ENCODE measurements at places on chromosomes 1 and 21.

DNA sequence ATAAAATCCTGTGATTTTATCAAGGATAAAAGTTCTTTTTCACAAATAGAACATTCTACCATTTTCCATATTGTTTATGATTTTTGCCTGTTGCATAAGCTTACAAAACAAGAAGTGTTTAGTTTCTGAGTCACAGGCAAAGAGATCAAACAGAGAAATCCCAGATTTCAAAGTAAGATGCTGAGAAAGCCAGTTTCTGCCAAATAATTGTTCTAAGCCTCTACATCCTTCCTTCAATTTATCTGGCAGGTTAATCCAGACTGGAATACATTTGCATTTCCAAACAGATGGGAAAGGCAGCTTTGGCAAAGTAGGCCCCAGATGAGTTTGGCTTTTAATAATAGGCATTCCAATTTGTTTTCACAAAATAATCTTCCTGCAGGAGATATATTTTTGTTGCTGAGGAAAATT is 2.5 kb downstream of the SLC1A7 start:
- no peak for DNase-seq

DNA sequence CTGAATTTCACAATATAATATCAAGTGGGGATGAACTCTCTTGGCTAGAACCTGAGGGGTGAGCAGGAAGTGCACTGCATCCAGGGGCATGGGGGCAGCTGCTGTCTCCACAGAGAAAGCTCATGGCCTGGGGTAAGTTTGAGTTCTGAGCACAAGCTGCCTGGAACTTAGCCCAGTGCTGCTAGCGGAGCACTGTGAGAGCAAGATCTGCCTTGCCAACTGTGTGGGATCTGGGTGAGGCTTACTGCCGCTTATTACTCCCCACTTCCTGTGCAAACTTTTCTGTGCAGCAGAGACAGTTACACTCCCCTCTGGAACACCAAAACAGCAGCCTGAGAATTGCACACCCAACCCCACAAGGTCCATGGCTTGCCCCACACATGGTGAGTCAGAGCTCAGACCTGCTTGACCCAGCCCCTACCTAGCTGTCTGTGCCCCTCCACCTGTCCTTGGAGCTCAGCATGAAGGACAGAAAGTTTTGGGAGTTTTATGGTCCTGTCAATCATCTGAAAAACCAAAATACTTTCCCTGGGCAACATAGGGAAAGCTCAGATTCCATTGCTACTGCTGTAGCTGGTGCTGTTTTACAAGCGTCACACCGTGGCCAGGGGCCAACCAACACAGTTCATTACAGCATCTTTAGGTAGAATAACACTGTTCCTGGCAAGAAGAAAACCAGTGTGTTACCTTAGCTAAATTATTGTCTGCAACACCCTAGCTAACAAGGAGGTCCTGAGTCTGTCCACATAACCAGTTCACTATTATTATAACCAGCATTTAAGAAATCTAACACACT is 762.1 kb upstream of the NEGR1 start:
- no peak for DNase-seq

DNA sequence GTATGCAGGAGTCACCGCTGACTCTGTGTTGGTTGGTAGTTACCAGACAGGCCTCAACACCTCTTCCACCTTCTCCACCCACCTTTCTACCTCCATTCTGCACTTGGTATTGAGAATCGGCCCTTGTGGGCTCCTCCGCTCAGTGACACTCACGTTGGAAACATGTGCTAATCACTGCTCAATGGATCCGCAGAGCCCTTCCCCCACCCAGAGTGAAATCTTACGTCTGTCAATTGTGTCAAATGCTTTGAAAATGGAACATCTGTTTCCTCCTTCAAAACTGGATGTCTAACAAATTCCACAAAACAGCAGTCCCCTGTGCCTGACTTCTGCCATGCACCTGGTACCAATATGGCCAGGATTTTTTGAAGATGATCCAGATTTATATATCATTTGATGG is 65.5 kb upstream of the NRIP1 start:
- no peak for DNase-seq

DNA sequence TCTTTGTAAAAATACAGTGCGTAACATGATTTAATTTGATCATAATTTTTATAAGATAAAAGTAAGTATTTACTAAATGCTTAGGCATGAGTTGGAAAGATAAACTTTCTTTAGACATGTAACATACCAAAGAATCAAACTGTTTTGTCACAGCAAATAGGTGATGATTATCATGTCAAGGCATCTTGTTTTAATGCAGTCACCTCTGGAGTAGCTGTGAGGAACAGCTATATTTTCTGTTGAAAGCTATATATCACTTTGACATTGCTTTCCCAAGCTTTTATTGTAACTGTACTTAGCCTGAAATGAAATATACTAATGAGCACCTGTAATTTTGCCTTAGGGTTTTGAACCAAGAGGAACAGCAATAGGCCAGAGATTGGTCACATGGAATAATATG is 151.9 kb downstream of the TLR5 start:
- DNase-seq, result no peak

DNA sequence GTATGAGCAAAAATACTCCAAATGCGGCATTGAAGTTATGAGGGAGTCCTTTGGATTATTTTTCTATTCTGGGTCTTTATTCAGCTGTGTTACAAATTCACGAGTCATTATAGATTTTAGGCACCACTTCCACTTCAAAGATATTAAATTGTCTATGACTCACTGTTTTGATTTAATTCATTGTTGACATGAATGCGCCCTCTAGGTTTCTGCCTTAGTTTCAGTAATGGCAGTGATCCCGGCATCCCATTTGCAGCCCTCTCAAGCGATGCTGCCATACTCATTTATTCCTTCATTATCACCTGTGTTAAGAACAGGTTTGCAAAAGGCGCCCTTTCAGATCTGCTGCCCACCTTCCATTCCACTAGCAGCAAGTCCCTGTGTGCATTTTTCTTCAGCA is 14.0 kb downstream of the RSPO1 start:
- DNase-seq, result no peak

- DNase-seq, result no peak
Measured at GRCh38 chr1:66214901-66215300, 319.1 kb upstream of the SGIP1 start.

DNA sequence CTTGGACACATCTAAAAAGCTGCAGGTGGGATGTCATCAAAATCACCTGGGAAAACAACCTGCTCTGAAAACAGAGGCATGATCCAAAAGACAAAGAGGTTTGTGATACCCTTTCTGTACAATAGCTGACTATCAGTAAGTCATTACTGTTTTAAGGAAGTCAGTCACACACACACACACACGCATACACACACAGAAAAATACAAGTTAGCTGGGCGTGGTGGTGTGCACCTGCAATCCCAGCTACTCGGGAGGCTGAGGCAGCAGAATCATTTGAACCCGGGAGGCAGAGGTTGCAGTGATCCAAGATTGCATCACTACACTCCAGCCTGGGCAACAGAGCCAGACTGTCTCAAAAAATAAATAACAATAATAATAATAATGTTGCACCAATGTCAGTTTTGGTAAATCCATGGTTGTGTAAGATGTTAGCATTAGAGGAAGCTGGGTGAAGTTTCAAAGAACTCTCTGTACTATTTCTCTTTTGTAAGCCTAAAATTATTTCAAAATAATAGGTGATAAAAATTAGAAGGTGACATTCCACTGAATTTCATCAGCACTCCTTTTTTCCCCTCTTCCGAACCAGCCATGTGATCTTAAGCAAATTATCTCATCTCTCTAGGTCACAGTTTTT is 9.9 kb upstream of the HLCS start:
- no peak for DNase-seq

DNA sequence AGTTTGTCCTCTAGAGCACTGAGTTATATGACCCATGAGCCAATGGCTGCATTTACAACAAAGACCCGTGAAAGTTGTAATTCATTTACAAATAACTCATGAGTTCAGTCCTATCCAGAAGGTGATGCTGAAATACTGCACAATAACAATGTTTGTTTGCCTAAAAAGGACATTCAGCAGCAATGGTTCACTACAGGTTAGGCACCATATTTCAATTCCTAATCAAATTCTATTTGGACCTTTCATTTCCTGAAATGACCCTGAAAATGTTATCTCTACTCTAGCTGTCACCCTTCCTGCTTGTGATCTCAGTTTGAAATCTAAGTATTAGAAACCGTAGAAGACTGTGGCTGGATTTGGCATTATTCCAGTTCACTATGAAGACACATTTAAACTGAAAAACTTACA is 191.2 kb upstream of the SAMSN1 start:
- no peak for DNase-seq

DNA sequence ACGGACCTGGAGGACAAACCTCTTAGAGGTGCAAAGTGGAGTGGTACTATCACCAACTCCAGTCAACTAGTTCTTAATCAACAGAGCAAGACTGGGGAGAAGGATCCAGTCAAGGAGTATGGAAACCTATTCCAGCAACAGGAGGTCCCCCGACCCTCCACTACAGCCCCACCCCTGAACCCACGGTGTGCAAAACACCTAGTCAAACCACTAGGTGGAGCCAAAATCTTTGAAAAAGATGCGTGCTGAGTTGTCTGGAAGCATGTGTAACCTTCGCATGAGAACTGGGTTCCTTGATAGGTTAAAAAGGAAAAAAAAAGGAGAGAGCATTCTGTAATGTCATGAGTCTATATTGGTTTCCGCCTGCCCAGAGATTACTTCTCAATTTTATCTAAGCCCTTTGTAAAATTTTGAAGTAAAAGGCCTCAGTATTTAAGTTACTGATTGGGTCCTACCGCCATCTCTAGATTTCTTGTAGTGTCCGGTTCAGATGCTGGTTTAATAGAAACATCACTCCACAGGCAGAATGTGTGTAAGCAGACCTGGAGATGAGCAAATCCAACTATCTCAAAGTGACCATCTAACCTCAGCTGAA is 81.9 kb upstream of the HAO2 start:
- DNase-seq, result no peak

DNA sequence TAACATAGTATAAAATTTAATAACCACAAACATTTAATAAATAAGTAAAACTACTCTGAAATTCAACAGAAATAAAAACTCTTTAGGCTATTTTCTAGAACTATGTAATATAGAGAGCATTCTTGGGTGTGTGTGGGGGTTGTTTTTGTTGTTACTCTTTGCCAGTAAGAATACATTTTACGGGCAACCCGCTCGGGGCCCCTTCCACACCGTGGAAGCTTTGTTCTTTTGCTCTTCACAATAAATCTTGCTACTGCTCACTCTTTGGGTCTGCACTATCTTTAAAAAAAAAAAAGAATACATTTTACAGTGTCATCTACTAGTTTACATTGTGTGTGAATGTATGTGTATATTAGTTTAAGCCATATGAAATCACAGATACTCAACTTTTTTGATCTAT is 16.0 kb upstream of the GIPC2 start:
- no peak for DNase-seq

- DNase-seq, result no peak
Measured at GRCh38 chr21:22456241-22456640, 1458.0 kb downstream of the NCAM2 start.

DNA sequence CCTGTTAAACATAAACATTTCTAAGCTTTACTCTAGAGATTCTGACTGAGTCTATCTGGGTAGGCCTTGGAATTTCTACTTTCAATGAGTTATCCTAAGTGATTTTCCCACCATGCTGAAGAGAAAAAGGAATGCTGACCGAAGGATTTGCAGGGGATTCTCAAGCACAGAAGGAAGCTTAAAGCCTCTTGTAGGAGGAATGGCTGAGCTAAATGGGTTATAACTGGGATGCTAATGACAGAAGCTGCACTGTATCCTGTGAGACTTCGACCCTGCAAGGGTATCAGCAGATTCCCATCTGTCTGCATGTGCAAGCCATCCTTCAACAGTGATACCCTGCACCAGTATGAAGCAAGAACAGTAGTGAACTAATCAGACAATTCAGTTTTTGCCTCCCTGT is 35.4 kb downstream of the SLC35D1 start:
- DNase-seq, result no peak

DNA sequence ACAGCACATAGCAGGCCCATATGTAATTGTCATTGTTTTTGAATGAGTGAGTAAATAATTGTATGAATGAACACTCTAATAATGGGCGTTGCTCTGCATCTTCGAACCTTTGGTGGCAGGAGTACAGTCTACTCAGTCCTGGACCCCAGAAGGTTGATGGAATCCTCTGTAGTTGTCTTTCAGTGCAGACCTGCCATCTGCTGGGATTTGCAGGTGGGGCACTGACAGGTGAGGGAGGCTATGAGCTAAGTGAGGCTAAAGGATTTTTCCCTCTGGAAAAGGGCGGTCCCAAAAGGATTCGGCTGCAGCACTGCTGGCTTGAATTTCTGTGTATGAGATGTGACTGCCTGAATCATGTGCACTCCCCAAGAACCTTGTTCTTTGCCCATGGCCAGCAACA is 53.4 kb downstream of the PLXNA2 start:
- no peak for DNase-seq

GRCh38 chr1:3902571-3903091 is 2.6 kb upstream of the C1orf174 start:
- no peak for DNase-seq

- no peak for DNase-seq
Measured at GRCh38 chr21:42903817-42904216, 10.7 kb downstream of the NDUFV3 start.

GRCh38 chr1:200179126-200179780 is 151.7 kb downstream of the NR5A2 start:
- DNase-seq, result no peak

GRCh38 chr1:63268876-63269275 is 53.5 kb upstream of the FOXD3 start:
- no peak for DNase-seq

DNA sequence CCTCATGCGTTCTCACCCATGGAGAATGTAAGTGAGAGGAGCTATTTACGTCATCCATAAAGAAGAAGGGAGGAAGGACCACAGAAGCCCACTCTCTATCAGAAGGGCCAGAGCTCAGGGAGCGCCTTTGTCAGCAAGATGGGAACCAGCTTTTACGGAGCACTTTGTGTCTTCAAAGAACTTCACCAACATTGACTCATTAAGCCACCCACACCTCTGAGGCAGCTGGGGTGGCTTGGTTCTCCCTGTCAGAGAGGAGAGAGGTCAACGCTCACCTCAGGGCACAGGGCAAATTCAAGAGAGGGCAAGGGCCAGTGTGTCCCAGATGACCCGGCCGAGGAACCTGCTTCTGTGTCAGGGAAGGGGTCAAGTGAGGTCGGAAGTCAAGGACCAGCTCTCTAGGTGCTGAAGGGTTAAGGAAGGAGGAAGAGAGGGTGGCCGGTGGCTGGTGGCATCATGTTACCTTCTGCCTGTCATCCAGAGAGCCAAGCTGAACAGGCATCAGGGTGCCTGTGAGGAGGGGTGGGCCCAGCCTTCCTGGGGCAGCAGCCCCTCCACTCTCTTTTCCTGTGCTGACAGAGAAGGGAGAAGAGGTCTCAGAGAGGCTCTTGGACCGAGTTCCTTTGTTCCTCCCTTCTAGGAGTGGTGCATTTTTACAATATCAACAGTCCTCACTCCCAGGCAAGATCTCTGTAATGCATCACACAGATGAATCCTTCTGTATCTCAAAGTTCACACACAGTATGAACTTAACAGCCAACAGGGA is 109.0 kb downstream of the ETS2 start:
- DNase-seq, result no peak

- no peak for DNase-seq
Measured at GRCh38 chr1:42164551-42165420, at the start of gene GUCA2A. Gene GUCA2A (minus strand): TSS chr1:42164745. CDS start chr1:42164712, 33 bp downstream.

DNA sequence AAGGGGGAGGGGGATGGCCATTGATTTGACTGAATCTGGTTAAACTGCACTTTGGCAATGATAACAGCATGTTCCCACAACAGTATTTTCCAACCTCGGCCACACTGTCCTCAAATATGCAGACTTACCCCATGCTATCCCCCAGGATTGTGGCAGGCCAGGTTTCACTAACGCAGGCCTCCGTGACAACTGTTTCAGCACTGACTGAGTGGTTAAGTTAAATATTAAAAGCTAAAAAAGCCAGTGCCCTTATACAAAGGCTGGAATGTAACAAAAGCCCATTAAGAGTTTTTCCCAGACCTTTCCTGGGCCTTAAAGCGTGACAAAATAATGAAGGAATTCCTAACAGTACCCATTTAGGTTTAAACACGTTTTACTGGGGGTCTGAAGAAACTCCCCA is 202.9 kb downstream of the USP25 start:
- no peak for DNase-seq

Data from hindlimb muscle (tissue), 1 donor.